ENCODE measurements at places on chromosomes 13 and 19.

DNA sequence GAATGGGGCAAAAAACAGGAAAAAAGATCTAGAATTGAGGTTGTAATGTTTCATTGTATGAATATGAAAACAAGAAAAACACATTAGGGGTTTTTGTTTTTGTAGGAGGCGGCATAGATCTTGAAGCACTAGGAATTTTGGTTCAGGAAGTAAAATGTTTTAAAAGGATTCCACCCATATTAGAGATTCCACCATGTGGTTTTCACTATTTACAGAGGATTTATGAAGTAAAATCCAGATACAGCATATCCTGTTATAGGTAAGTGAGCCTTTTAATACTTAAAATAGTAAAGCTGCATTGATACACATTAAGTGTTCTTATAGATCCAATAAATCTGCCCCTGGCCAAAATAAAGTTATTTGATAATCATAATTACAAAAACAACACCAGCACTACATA is 61.4 kb downstream of the MICU2 start:
- DNase-seq, result no peak

GRCh38 chr19:11587302-11587974 is 9.8 kb upstream of the ZNF627 start:
- peak; percentile 84 for DNase-seq

DNA sequence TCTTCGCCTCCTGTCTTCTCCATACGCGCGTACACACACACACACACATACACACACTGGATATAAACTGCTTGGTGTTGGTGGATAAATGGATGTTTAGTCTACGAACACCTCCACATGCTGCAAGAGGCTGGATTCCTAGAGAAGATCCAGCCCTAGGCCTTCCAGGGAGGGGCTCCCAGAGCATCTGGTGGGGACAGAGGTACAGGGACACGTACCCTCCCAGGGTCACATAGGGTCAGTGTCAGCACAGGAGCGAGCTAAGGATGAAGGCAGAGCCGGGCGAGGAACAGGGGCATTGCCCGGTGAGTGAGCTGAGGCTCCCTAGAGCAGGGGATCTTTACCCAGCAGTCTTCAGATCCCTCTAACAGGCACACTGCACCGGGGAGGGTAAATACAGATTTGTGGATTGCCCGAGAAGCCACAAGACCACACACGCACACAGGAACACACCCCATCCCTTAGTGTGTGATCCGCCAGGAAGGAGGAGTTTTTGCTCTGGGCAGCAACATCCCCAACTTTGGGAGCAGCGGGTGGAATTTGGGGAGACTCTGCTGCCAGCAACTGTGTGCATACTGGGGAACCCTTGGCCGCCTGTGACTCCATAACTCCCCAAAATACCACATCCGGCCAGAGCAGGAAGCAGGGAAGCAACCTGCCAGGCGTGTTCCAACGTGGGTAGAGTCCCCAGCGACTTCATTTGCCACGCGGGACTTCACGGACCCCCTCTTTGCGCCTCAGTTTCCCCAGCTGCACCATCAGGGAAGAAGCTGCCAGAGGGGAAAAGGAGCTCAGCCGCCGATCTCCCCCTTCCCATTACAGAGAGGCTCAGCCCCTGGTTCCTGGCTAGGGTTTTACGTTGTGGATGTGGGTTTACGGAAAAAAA is 5.8 kb upstream of the TLE2 start:
- DNase-seq, result peak; percentile 65

DNA sequence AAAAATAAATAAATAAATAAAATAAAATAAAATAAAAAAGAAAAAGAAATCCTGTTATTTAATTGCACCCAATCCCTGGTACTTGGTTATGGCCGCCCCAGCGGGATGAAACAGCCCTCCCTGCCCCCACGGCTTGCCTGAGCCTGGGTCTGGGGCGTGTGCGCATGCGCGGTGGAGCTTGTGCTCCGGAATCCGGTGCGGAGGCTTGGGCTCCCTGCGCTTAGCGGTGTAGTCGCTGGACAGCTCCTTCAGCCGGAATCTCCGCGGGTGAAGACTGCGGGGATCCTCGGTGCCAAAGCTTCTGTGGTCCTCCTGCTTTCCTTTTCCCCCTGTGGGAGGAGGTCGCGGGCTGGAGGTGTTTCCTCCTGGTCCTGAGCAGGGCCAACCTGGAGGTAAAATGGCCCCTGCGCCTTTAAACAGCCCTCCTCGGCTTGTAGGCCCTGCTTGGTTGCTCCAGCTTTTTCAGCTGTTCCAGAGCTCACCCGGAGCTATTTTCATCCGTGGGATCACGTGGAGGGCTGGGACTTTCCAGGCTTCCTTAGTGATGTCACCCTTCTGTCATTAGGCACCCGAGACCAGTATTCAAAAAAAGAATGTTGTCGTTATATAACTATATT is at the start of gene PLA2G4C:
Gene PLA2G4C (minus strand): TSS at position 468 of the 617 bp plus-strand sequence. CDS start 4,288 bp downstream, outside the sequence.
- peak; percentile 92 for DNase-seq

DNA sequence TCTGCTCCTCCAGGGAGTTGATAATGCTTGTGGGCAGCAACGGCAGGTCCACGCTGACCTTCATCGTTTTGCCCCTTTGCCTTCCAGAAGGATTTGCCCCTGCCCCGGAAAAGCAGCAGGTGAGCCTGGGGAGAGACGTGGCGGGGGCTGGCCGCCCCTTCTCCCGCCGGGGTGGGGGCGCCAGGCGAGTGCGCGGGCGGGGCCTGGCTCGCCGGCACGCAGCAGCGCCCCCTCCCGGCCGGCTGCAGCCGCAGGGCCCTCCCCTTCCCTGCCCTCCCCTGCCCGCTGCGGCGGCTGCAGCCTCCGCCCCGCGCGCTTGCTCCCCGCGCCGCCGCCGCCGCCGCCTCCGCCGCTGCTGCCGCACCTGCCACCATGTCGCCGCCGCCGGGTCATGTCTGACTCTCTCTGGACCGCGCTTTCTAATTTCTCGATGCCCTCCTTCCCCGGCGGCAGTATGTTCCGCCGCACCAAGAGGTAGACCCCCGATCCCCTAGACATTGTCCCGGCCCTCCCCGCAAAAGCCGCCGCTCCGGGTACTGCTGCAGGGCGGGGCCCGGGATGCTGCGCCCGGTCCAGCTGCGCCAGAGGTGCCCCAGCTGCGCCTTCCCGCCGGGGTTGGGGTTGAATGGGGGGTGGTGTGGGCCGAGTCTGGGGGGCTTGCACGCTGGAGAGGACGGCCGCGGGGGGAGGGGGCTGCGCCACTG is at the start of gene MAST1:
Gene MAST1 (plus strand): TSS at position 334 of the 704 bp plus-strand sequence. CDS start 58 bp downstream, at position 392.
- DNase-seq, result peak; percentile 66

GRCh38 chr19:35033067-35034004 is 3.1 kb downstream of the SCN1B start:
- DNase-seq, result no peak

- no peak for DNase-seq
Measured at GRCh38 chr13:44158098-44158521, 215.5 kb upstream of the SERP2 start.

DNA sequence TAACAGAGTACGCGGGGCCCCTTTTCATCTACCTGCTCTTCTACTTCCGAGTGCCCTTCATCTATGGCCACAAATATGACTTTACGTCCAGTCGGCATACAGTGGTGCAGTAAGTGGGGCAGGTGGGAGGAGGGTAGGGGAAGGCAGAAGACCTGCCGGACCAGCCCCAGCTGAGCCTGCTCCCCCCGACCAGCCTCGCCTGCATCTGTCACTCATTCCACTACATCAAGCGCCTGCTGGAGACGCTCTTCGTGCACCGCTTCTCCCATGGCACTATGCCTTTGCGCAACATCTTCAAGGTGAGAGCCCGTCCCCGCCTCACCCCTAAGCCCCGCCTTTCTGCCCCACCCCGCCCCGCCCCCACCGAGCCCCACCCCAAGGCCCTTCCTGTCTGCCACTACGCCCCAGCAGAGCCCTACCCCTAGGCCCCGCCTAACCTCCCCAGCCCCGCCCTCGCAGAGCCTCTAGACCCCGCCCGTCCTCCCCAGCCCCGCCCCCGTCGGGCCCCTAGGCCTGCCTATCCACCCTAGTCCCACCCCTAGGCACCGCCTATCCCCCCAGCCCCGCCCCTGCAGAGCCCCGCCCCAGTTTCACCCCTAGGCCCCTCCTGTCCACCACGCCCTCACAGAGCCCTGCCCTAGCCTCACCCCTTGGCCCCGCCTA is 7.7 kb downstream of the NDUFB7 start:
- peak; percentile 77 for DNase-seq
